AG04449 (cell line): ENCODE measurements at places on chromosomes 16 and 17.

DNA sequence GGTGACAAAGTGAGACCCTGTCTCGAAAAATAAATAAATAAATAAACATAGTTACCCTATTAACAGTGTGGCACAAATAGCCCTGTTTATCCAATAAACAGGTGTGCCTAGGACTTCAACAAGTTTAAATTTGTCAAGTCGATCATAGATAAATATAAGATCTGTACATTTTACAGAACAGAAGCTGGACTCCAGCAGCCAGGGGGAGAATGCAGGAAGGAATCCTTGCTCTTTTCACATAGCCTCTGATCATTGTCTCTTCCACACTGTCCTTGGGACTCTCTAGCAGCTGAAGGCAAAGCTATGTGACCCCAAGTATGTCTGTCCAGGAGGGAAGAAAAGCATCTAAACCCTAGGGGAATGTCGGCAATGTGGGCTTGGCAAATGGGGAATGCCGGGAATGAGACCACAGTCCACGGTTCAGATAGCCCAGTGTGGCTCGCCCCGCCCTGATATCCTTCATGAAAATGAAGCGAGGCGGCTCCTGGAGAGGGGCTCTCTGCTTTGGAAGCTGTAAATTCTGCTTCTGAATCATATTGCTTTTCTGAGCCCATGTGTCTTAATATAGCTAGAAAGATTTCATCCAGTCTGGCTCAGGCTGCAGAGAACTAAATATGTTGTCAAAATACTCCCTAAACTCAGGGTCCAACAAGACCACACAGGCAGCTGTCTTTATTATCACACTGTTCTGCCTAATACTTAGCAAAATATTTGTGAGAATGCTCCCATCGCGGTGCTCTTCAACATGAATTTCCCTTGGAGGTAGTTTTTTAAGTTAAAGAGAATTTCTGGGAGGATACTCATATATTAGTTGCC, 24.9 kb upstream of the GRB2 start:
- peak; percentile 82 for DNase-seq

GRCh38 chr16:84635702-84636101, 12.6 kb upstream of the KLHL36 start:
- no peak for DNase-seq

DNA sequence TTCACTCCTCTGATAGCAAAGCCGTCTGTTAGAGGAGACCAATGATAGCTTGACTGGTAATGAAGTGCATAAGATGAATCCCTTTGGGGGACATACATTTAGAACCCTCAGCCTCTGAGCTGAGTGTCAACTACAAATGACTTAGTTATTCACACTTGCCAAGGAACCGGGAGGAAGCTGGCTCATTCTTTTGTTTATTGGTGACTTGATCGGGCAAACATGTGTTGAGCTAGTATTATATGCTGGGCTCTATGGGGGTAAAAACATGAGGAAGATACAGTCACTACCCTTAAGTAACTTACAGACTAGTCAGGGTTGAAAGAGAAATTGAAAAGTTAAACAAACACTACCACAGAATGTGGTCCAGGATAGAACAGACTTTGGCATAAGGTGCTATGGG, 3.0 kb downstream of the CCL16 start:
- no peak for DNase-seq

- DNase-seq, result peak; percentile 96
These were observed 1.9 kb upstream of the PLEKHG4 start for GRCh38 chr16:67277294-67277998.

DNA sequence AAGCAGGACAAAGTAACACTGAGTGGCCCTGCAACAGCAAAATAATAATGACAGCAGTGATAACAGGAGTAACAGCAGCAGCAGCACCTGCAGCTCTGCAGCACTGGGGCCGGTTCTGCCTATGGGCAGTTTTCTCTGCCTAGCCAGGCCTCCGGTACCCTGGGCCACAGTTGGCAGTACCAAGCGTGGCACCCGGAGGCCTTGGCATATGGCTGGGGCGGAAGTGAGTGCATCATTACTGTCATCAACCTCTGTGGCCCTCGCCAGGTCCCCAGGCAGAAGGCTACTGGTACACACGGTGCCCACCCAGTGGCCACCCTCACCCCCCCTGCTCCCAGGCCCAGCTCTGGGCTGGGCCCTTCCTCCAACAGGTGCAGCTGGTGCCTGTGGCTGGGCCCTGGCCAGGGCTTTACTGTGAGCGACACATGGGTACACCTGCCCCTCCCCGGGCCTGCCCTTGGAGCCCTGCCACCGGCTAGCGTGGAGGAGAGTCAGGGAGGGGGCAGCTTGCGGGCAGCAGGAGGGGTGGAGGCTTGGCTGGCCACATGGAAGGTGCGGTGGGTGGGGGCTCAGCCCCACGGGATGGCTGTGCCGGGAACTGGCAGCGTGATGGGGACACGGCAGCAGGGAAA, 3.0 kb downstream of the KCNJ12 start:
- DNase-seq, result no peak

DNA sequence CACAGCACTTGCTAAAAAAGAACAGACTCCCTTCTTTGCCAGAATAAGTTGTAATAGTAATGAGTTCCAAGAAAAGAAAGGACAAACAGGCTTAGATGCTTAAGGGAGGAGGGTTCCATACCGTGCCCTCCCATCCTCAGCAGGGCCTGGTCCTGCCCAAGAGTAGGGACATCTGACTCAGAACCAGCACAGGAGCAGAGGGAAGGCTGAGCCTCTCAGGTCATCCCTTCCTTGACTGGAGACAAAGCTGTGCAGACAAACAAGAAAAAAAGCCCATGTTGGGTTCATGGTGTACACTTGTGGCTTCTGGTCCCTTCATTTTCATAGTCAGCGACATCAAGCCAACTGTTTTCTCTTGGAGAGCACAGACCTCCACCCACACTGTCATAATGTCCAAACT, 44.2 kb upstream of the NDRG4 start:
- DNase-seq, result no peak

- no peak for DNase-seq
These were observed 51.8 kb downstream of the SF3B3 start for GRCh38 chr16:70575376-70575775.

GRCh38 chr17:66337866-66338485, 35.6 kb downstream of the PRKCA start:
- no peak for DNase-seq

- DNase-seq, result no peak
These were observed 361.0 kb downstream of the CDH13 start for GRCh38 chr16:82987767-82988166.

DNA sequence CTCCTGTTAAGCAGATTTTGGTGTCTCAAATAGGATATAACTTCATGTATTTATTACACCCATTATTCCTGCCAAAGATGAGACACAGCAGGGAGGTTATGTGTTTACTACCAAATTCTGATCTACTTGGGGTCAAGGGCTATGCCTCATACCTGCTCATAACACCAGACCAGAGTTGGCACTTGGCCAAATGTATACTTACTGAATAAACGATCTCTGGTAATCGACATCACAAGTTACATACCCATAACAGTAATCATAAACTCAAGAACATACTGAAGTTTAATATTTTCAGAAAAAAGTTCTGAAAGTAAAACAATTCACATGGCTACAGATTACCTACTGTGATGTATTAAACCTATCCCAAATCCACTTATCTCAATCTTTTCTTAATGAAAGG, 2.9 kb downstream of the TMEM170A start:
- DNase-seq, result no peak

GRCh38 chr17:43211480-43212402, at the start of gene TMEM106A:
TSS of gene TMEM106A (plus strand) at chr17:43211875. CDS start at chr17:43213042, 1,167 bp downstream.
- DNase-seq, result peak; percentile 58

DNA sequence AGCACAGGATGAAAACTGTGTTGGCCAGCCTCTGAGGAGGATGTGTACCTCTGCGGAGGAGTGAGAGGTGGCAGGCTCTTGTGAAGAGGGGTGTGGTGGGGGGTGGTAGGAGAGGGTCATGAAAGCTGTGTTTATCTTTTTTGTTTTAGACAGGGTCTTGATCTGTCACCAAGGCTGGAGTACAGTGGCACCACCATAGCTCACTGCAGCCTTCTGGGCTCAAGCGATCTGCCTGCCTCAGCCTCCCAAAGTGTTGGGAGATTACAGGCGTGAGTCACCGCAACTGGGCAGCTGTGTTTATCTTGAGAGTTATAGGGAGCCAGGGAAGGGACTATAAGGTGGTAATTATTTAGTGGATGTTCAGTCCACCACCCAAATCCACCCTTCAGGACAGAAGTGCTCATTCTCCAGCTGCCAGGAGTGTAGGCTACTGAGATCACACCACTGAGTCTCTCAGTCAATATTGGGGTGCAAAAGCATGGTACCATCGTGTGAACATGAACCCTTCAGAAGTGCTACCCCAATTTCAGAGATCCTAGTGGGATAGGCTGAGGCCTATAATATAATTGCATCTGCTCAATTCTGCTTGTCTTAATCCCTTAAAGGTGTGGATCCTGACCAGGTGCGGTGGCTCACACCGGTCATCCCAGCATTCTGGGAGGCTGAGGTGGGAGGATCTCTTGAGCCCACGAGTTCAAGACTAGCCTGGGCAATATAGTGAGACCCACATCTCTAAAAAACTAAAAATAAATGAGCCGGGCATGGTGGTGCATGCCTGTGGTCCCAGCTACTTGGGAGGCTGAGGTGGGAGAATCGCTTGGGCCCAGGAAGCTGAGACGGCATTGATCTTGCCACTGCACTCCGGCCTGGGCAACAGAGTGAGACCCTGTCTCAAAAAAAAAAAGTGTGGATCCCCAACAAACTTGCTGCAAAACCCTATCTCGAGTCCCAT, 788 bp upstream of the EXOC3L1 start:
- no peak for DNase-seq

DNA sequence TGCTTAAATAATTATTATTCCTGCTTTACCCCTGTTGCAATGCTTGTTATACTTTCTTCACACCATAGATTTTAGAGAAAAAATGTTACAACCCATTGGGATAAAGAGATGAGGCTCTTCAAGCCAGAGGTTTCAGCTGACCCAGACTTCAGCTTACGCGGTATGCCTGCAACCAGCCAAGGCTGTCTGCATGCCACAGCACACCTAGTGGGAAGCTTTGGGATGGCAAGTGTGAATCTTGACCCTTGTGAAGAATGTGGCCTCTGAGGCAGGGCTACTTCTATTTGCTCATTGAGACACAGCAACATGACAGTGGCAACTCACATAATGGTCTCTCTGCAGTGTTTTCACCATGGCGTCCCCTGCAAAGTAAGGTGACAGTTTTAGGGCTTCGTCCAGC, 193.9 kb upstream of the PIRT start:
- DNase-seq, result no peak

- DNase-seq, result no peak
These were observed 10.6 kb downstream of the IRX3 start for GRCh38 chr16:54275956-54276355.

- DNase-seq, result no peak
These were observed 2.1 kb downstream of the SOX9 start for GRCh38 chr17:72122765-72123529.

DNA sequence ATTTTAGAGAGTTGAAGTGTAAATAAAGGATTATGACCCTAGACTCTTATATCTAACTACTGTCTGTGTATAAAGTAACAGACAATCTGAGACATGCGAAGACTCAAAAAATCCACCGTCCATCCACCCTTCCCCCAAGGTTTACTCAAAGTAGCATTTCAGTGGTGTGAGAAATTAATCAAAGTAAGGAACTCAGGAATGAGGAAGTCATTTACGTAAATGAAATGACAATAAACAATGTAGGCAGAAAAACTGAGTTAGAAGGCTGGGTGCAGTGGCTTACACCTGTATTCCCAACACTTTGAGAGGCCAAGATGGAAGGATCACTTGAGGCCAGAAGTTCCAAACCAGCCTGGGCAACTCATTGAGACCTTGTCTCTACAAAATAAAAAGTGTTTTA, 19.8 kb upstream of the NTN1 start:
- DNase-seq, result no peak

DNA sequence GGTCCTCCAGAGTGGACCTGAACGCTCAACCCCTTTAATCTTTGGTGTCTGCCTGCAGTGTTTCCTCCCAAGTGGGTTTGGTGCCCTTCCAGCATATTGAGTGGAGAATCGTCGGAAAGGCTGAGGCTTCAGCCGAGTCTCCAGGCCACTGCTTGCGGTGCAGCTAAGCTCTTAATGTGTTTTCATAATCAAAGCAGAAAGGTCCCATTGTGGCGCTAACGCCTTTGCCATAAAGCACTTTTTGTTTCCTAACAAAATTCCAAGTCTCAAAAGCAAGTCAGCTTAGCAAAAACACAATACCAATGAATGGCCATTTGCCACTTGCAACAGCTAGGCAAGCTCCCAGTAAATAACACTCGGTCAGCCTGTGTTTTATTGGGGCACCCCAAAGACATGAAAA, 57.6 kb downstream of the KSR1 start:
- no peak for DNase-seq

- DNase-seq, result no peak
These were observed 411.7 kb upstream of the ZFHX3 start for GRCh38 chr16:73459586-73459985.
